WTC11 (cell line): ENCODE measurements at places on chromosomes 3 and 15.
A peak's percentile ranks its signal among the peaks of the same experiment; 100 is the strongest.

- no peak overlapping the region for H3K4me3 ChIP-seq
- no peaks in the 10 kb centered on the region for H3K27me3 ChIP-seq
- DNase-seq, result no peak
- no peak overlapping the region for H3K27ac ChIP-seq
- H3K36me3 ChIP-seq, result peaks cover 58% of the 10 kb centered on the region
Observed at GRCh38 chr15:28125673-28126651, 26.8 kb upstream of the OCA2 start.

GRCh38 chr3:64311424-64312061 is 86.3 kb upstream of the PRICKLE2 start:
- H3K4me3 ChIP-seq, result no peak overlapping the region
- no peak overlapping the region for H3K27ac ChIP-seq
- DNase-seq, result no peak
- no peaks in the 10 kb centered on the region for H3K4me1 ChIP-seq
- no peaks in the 10 kb centered on the region for H3K36me3 ChIP-seq

DNA sequence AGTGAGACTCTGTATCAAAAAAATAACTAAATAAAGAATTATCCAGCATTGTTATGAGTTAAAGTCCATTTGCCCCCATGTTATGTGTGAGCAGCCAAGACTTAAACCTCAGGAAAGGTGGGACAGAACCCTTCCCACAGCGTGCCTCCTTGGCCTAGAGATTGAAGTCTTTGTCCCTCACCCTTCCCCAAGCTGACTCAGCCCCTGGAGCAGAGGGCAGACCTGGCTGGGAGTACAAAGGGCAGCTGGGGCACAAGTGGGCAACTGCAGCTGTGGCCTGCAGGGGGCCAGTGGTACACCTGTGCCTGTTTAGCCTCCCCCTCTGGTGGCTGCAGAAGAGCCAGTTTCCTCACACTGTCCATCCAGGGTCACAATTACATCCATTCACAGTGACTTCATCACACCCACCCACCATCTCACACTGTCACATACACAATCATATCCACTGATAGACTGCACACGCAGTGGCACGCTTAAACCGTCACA is 940 bp upstream of the ACY1 start:
- H3K4me3 ChIP-seq, result peak overlapping the region; percentile 84
- H3K27ac ChIP-seq, result peak overlapping the region; percentile 94
- DNase-seq, result peak; percentile 66
- peaks cover 21% of the 10 kb centered on the region for H3K4me1 ChIP-seq

DNA sequence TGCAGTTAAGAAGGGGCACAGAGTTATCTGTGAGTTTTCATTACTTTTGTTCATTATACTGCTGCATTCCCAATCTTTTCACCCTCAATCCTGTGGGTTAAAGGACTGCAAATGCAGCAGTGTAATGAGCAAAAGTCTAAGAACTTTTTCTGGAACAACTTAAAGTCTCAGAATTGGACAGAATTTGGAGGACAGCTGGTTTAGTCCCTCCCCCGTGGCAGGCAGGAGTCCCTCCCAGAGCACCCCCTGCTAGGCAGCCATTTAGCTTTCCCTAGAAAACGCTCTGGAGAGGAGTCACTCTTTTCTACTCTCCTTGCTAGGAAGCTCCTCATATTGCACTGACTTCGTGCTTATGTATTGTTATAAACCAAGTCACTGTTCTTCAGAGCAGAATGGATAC is 156.3 kb upstream of the UBE2E1 start:
- no peak overlapping the region for H3K27ac ChIP-seq
- H3K4me3 ChIP-seq, result no peak overlapping the region
- H3K27me3 ChIP-seq, result peaks cover 11% of the 10 kb centered on the region
- no peaks in the 10 kb centered on the region for H3K36me3 ChIP-seq
- no peak for DNase-seq
- peaks cover 61% of the 10 kb centered on the region for H3K4me1 ChIP-seq

- H3K36me3 ChIP-seq, result no peaks in the 10 kb centered on the region
- H3K27me3 ChIP-seq, result no peaks in the 10 kb centered on the region
- no peak overlapping the region for H3K27ac ChIP-seq
- no peak for DNase-seq
Observed at GRCh38 chr15:89088605-89089315, 504 bp downstream of the ABHD2 start.

DNA sequence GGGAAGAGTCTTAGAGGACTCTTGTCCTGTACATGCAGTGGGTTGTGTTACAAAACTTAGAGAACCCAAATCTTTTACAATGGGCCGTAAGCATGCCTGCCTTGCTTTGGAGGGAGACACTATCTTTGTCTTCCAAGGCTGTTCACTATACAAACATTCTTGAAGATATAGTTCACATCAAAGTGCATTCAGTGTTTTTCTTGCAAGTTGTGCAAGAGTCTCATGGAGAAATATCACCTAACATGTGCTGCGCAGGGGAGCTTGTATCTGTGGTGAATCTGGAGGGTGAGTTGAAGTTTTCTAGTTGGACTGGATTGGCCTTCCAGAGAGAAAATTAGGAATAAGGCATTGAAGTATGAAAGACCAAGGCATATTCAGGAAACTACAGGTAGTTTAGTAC is 7.8 kb upstream of the PRTG start:
- no peaks in the 10 kb centered on the region for H3K36me3 ChIP-seq
- 0 out of 2 replicates have a peak, but pooled peaks cover 5% of the 10 kb centered on the region for H3K4me1 ChIP-seq
- H3K27me3 ChIP-seq, result peaks cover 64% of the 10 kb centered on the region
- no peak overlapping the region for H3K27ac ChIP-seq

DNA sequence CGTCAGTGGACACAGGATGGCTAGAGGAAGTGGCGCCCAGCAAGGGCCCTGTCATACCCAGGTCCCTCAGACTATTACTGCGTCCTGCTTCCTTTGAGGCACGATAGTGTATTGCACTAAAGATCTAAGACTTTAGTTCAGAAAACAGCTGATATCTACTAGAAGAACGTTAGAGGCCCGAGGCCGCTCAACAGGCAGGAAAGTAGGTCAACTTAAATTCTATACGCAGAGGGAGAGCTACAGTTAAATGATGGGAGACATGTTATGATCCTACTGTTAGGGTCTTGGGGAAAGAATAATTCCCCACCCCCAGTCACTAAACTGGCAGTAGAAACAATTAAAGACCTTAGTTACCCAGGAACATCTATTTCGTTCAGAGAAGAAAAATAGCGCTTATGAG is 317.8 kb downstream of the CHST2 start:
- no peaks in the 10 kb centered on the region for H3K36me3 ChIP-seq
- peaks cover 10% of the 10 kb centered on the region for H3K4me1 ChIP-seq
- no peak overlapping the region for H3K27ac ChIP-seq
- DNase-seq, result no peak
- no peaks in the 10 kb centered on the region for H3K27me3 ChIP-seq
- no peak overlapping the region for H3K4me3 ChIP-seq

DNA sequence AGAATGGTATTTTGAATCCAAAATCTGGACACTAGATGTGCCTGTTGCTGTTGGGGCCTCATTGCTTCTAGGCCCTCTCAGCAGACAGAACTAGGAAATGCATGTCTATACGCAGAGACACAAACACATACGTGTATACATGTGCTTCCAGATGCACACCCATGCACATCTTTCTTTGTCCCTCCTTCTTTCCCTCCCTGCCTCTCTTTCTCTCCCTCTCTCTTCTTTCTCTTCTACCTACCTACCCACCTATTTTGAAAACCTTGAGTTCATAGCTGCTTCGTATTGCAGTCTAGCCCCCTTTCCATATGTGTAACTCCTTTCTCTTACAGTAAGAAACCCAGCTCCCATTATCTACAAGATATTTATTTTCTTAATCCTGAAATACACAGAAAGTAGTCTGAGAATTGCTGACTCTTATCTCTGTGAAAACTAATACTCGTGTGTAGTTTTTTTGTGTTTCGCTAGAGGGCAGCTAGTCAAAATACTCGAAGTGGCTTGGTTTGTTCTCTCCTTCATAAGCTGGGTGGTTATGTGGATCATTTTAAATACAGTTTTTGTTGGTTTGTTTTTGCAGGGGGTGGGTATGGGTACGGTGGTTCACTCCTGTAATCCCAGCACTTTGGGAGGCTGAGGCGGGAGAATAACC is 18.5 kb downstream of the RPL32 start:
- 0 out of 2 replicates have a peak overlapping the region, but pooled peaks have one; percentile 81 for H3K27ac ChIP-seq
- no peak overlapping the region for H3K4me3 ChIP-seq
- H3K27me3 ChIP-seq, result no peaks in the 10 kb centered on the region
- peaks cover 8% of the 10 kb centered on the region for H3K4me1 ChIP-seq
- DNase-seq, result no peak

- H3K4me3 ChIP-seq, result no peak overlapping the region
- H3K4me1 ChIP-seq, result no peaks in the 10 kb centered on the region
- H3K36me3 ChIP-seq, result no peaks in the 10 kb centered on the region
- no peaks in the 10 kb centered on the region for H3K27me3 ChIP-seq
Observed at GRCh38 chr15:76360416-76360815, 23.8 kb downstream of the ISL2 start.

GRCh38 chr3:78337801-78338211 is 1297.9 kb downstream of the ROBO2 start:
- no peak overlapping the region for H3K4me3 ChIP-seq
- peak overlapping the region; percentile 14 for H3K27ac ChIP-seq
- H3K4me1 ChIP-seq, result peaks cover 38% of the 10 kb centered on the region
- H3K27me3 ChIP-seq, result peaks cover 6% of the 10 kb centered on the region; the same call in 1 of the 2 replicates
- no peak for DNase-seq
- H3K36me3 ChIP-seq, result no peaks in the 10 kb centered on the region

DNA sequence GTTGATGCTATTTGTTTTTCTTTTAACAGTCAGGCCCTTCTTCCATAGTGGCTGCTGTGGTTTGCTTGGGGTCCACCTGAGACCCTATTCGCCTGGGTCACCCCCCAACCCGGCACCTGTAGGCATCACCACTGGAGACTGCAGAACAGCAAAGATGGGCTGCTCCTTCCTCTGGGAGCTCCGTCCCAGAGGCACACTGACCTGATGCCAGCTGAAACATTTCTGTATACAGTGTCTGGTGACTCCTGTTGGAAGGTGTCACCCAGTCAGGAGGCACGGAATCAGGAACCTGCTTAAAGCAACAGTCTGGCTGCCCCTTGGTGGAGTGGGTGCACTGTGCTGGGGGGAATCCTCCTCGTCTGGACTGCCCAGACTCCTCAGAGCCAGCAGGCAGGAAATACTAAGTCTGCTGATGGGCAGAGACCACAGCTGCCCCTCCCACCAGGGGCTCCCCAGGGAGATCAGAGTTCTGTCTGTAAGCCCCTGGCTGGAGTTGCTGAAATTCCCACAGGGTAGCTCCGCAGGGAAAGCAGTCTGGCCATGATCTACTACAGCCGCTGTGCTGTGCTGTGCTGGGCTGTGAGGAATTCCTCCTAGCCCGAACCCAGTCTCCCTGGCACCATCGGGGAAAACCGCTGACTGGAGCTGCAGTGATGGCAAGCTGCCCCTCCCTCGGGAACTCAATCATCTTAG is 248.2 kb downstream of the TBC1D5 start:
- no peak overlapping the region for H3K27ac ChIP-seq
- peaks cover 3% of the 10 kb centered on the region; the same call in 1 of the 2 replicates for H3K4me1 ChIP-seq
- H3K36me3 ChIP-seq, result peaks cover 32% of the 10 kb centered on the region
- no peak overlapping the region for H3K4me3 ChIP-seq
- H3K27me3 ChIP-seq, result no peaks in the 10 kb centered on the region
- DNase-seq, result peak; percentile 32

GRCh38 chr15:39946862-39947261 is 12.9 kb downstream of the EIF2AK4 start:
- DNase-seq, result no peak
- H3K4me1 ChIP-seq, result peaks cover 10% of the 10 kb centered on the region
- H3K36me3 ChIP-seq, result peaks cover 63% of the 10 kb centered on the region
- H3K27ac ChIP-seq, result no peak overlapping the region
- no peak overlapping the region for H3K4me3 ChIP-seq

GRCh38 chr3:166637984-166638530 is 742.0 kb downstream of the ZBBX start:
- H3K27ac ChIP-seq, result no peak overlapping the region
- H3K4me1 ChIP-seq, result peaks cover 2% of the 10 kb centered on the region; the same call in 1 of the 2 replicates
- no peaks in the 10 kb centered on the region for H3K36me3 ChIP-seq
- no peaks in the 10 kb centered on the region for H3K27me3 ChIP-seq
- no peak for DNase-seq
- no peak overlapping the region for H3K4me3 ChIP-seq

GRCh38 chr3:129304146-129304961 is 25.7 kb downstream of the HMCES start:
- peak overlapping the region; percentile 97 for H3K27ac ChIP-seq
- H3K36me3 ChIP-seq, result peaks cover 30% of the 10 kb centered on the region
- peak overlapping the region; percentile 5; the same call in 1 of the 2 replicates for H3K4me3 ChIP-seq
- H3K27me3 ChIP-seq, result no peaks in the 10 kb centered on the region
- peaks cover 24% of the 10 kb centered on the region for H3K4me1 ChIP-seq

- peak; percentile 80 for DNase-seq
- no peak overlapping the region for H3K27ac ChIP-seq
- H3K4me3 ChIP-seq, result peak overlapping the region; percentile 51
- peaks cover 5% of the 10 kb centered on the region for H3K27me3 ChIP-seq
- peaks cover 13% of the 10 kb centered on the region for H3K4me1 ChIP-seq
Observed at GRCh38 chr3:129344540-129345220, 66.0 kb downstream of the HMCES start.

DNA sequence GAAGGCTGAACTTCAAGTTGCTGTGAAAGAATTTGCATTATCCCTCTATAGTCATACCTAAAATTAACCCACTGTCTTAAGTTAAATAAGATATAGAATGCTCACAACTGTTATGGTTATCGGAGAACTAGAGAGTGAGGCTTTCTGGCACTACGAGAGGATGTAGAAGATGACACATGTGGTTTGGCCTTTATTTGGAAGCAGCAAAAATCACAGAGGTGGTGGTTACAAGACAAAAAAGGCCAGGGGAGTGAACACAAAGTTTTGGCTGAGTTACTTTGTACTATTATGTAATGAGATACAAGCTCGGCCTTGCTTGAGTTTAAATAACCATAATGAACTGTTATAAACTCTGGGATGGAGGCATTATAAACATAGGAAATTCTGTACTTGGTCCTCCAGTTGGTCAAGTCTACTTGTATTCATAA is 78.3 kb upstream of the ICE2 start:
- peaks cover 47% of the 10 kb centered on the region for H3K4me1 ChIP-seq
- no peaks in the 10 kb centered on the region for H3K27me3 ChIP-seq
- H3K27ac ChIP-seq, result peak overlapping the region; percentile 55; the same call in 1 of the 2 replicates
- H3K36me3 ChIP-seq, result peaks cover 7% of the 10 kb centered on the region; the same call in 1 of the 2 replicates

GRCh38 chr3:17234382-17234781 is 349.6 kb downstream of the PLCL2 start:
- no peaks in the 10 kb centered on the region for H3K27me3 ChIP-seq
- H3K36me3 ChIP-seq, result no peaks in the 10 kb centered on the region
- no peak overlapping the region for H3K4me3 ChIP-seq
- H3K4me1 ChIP-seq, result peaks cover 3% of the 10 kb centered on the region; the same call in 1 of the 2 replicates

DNA sequence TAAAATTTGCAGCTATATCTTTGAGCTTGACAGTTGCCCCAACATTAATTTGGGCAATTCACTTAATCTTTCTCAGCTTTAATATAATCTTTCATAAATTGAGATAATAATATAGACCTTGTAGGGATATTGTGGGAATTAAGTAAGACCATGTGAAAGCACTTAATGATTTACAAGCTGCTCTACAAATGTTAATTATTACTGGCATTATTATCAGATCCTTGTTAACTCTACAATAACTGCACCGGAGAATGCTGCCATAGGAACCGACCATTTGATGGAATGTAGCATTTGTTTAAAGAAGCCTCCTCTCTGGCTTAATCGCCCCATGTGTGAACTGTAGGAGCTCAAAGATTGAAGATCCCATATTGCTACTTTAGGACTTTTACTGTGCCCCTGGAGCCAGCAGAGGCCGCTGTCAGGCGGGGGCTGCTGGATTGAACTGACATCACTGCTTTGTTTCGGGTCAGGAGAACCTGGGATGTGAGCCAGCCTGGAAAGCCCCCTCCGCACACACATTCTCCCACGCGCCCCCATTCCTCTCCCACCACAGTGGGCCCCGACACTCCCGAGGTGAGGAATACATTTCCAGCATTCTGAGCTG is 154.2 kb upstream of the TNIK start:
- DNase-seq, result peak; percentile 68
- no peaks in the 10 kb centered on the region for H3K27me3 ChIP-seq
- peaks cover 5% of the 10 kb centered on the region; the same call in 1 of the 2 replicates for H3K36me3 ChIP-seq
- no peaks in the 10 kb centered on the region for H3K4me1 ChIP-seq
- no peak overlapping the region for H3K4me3 ChIP-seq
- H3K27ac ChIP-seq, result no peak overlapping the region
